ENCODE measurements at places on chromosomes 5 and 9.

- no peak for DNase-seq
Measured at GRCh38 chr5:116360008-116360853, 214.4 kb downstream of the SEMA6A start.

DNA sequence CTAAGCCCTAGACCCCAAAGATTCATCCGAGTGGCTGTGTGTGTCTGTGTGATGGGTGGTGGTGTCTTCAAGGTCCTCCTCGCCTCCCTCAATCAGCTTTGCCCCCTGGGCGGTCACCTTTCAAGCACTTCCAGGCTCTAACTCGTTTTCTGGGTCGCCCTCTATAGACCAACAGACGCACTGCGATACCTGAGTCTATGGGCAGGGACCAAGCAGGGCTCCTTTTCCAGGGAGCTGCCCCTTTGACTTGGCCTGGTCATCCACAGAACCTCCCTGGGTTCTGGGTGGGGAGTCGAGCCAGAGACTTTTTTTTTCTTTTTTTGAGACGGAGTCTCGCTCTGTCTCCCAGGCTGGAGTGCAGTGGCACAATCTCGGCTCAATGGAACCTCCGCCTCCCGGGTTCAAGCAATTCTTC, 1.1 kb downstream of the SLC27A4 start:
- peak; percentile 26 for DNase-seq

DNA sequence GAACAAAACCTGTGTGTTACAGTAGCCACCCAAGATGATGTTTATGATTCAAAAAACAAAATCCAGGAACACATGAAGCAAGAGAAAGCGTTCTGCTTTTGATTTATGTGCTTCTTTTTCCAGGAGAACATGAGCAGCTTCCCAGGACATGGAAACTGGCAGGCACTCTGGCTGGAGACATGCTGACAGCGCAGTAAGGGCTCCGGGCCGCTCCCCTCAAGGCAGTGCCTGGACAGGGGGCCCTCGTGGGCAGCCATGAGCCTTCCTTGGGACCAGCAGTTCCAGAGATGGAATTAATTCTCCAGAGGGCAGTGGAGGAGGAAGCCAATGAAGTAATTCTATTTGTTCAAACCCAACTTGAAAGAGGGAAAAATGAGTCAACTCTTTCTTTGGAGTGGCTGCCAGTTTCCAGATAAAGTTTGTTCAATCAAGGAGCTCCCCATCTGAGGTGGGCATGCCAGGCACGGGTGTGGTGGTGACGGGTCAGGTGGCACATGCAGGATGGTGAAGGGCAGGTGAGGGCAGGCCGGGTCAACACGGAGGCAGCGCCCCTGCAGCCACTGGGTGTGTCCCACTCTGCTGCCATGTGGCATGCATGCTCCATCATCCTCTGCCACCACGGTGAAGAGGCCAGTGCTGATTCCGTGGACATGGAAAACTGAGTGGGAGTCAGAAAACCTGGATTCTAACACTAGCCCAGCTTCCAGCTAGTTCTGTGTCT, 83.8 kb downstream of the OTULIN start:
- DNase-seq, result no peak

- DNase-seq, result no peak
Measured at GRCh38 chr5:72101828-72102227, 5.4 kb upstream of the MAP1B start.

GRCh38 chr5:11791792-11792191, 112.5 kb downstream of the CTNND2 start:
- no peak for DNase-seq

DNA sequence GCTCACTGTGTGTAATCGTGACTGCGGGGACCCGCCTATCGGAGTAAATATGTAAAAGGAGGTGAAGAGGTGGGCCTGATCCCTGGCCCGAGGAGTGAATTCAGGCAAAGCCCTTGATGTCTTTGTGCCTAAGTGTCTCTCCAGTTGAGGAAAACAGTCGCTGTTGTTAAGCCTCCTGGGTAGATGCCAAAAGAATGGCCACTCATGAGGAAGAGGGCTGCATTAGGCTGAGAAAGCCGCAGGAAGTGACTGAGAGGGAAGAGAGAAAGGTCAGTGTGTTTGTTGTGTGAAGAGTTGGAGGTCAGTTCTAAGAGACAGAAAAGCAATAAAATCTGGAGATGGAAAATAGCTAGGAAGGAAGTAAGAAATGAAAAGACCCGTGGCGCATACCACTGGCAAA, 35.8 kb upstream of the PIP5K1B start:
- DNase-seq, result no peak

DNA sequence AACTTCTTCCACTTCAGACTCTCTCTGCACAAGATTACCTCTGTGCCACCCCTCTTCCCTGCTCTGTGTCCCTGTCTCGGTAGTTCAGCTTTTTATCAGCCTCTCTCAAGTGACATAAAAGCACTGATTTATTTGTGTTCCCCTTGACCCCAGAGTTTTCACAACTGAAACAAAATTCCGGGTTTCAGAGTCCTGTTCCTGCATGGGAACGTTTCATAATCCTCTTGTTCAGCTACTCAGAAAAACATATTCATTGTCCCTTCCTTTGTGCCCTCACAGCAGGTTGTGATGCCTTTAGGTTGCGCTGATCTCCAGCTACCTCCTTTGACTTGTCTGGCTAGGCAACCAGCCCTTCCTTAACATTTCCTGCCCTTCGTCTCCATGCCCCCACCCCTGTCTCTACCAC, 13.7 kb upstream of the ITGA1 start:
- no peak for DNase-seq

DNA sequence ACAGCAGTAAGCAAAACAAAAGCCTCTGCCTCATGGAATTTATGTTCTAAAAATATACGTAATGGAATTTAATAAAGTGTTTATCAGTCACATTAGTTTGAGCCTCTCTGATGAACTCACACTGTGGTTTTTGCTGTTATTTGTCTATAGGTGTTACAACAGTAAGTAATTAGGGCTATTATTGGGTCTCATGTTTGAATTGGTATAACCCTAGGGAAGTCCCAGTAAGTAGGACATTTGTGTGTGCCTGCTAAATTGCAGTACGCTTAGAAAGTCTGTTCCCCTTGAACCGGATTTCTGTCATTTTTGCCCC, 197.6 kb downstream of the NR3C1 start:
- DNase-seq, result no peak

DNA sequence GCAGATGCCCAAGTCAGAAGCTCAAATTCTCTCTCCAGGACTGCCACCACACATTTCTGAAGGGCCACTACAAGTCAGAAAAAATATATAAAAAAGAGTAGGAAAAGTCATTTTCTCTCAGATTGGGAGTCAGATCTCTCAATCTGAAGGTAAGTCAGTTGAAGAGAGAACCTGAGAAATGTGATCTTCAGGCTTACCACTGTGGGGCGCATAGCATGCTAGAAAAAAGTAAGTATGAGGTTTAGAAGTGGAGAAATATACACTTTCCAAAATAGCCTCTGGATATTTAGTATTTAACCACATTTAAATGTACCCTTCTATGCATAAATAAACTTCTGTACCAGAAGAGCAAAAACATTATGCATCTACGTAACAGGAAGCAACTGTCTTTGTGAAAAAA, 800.7 kb upstream of the CTNND2 start:
- no peak for DNase-seq

DNA sequence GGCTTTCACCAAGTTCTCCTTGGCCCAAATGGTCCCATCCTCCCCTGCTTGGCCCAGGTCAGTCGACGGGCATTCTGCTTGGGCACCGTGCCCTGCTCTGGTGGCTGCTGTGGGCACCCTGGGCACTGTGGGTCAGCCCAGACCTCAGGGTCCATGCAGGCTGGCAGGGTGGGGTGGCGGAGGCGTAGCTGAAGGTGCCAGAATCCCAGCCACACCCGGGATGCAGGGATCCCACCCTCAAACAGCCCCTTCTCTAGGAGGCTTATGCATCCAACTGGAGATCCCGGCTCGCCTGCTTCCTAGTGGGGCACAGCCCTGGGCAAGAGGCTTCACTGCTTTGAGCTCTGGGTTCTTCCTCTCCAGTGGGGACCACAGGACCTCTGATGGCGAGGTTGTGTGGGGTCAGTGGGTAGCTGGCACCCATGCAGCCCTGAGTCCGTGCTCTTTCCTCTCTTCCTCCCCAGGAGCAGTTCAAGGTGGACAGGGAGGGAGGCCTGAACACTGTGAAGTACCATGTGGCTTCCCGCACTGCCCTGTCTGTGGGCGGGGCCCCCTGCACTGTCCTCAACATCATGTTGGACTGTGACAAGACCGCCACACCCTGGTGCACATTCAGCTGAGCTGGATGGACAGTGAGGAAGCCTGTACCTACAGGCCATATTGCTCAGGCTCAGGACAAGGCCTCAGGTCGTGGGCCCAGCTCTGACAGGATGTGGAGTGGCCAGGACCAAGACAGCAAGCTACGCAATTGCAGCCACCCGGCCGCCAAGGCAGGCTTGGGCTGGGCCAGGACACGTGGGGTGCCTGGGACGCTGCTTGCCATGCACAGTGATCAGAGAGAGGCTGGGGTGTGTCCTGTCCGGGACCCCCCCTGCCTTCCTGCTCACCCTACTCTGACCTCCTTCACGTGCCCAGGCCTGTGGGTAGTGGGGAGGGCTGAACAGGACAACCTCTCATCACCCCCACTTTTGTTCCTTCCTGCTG, 9.4 kb downstream of the B4GALT7 start:
- DNase-seq, result no peak

- DNase-seq, result no peak
Measured at GRCh38 chr9:131290036-131290766, 678 bp downstream of the PLPP7 start.

- no peak for DNase-seq
Measured at GRCh38 chr9:1604942-1605560, 410.1 kb upstream of the SMARCA2 start.

- no peak for DNase-seq
Measured at GRCh38 chr9:121053544-121053943, 3.5 kb upstream of the C5 start.

GRCh38 chr5:61307611-61308010, 24.4 kb upstream of the ZSWIM6 start:
- DNase-seq, result no peak

DNA sequence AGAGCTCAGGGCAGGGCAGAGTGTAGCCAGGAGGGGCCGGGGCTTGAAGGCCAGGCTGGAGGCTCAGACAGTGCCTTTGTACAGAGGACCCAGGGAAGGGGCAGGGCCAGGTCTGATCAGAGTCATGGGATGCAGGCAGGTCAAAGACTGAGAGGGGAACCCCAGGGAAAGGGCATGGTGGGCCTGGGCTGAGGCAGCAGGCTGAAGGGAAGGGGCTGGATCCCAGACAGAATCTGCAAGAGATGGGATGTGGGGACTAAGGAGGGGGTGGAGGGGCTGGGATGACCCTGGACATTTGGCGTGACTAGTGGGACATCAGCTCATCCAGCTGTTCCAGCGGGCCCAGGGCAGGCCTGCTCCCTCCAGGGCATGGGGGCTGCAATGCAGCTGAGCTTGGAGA, 15.5 kb upstream of the MRNIP start:
- no peak for DNase-seq

GRCh38 chr5:156556666-156557406, 229.9 kb downstream of the SGCD start:
- no peak for DNase-seq

DNA sequence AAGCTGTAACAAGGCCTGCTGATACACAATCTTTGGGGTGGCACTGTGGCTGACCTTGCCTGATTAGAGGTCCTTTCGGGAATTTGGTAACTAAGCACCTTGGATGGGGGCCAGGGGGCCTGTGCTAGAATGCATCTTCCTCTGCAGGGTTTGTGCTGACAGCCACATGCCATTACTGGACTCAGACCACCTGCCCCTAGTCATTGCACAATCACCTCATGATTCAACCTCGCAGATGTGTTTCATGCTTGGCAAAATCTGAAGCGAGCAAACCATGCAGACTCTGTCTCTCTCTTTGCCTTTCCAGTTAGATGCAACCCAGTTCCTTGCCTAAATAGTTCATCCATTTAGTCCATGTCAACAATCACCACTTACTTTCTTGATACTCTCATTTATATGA, 96.5 kb upstream of the ERCC6L2 start:
- no peak for DNase-seq

- no peak for DNase-seq
Measured at GRCh38 chr5:172370648-172371545, 83.4 kb downstream of the SH3PXD2B start.
